Stimulated activated CD4-positive, alpha-beta T cell treated with anti-CD3 and anti-CD28 coated beads, Interleukin-2, amount 100 ng/mL, for 24 hours (primary cell): ENCODE measurements at places on chromosomes 4 and X.

DNA sequence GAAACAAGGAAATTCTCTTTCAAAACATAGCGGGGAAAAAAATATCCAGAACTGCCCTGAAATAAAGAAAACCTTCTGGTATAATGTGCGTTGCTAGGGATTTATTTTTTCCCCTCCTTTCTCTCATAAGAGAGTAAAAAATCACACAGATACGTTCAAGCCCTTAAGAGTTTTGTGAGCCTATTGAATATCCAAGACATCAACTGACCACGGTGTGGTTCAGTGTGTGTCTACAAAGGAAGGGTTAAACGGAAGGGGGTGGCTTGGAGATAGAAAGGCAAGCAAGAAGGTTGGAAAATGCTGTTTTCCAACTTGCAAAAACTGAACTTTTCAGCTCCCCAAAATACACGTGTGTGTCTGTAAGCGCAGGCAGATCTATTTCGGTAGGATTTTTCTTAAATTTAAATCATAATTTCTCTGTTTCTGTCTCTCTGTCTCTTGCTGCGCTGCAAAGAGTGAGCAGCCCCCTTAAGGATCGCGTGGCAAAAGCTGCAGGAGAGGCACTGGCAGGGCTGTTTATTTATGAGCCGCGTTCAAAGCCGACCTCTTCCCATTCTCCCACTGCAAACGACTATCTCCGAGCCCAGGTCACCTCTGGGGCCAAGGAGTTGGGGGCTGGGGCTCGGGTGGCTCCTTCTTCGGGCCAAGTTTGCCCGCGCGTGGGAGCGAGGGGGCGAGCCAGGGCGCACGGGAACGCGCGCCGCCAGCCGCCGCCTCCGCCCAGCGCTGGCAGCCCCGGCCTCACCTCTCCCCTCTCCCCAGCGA is 492 bp upstream of the SLIT2 start:
- no peak for DNase-seq

- no peak for DNase-seq
Measured at GRCh38 chr4:98976716-98977115, 18.8 kb upstream of the METAP1 start.

DNA sequence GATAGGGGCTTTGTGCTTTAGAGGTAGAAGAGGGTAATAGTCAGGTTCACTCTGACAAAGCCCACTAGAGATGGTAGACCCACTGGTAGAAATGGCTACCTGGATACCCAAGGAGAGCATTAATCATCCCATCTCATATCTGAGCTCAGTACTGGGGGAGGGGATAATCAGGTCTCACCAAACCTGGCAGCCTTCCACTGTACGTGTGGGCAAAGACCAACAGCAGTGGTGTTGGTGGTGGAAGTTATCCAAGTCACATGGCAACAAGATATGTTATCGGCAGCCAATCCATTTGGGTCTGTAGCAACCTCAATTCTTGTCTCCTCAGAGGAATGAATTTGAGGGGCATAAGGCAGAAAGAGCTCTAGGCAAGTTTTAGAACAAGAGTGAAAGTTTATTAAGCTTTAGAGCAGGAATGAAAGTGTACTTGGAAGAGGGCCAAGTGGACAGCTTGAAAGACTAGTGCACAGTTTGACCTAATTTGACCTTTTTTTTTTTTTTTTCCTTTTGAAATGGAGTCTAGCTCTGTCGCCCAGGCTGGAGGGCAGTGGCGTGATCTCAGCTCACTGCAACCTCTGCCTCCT is 67.0 kb upstream of the CXCL13 start:
- DNase-seq, result no peak

GRCh38 chrX:104522386-104522785 is 43.6 kb upstream of the IL1RAPL2 start:
- DNase-seq, result no peak
